ENCODE measurements at places on chromosomes 5 and 9.

DNA sequence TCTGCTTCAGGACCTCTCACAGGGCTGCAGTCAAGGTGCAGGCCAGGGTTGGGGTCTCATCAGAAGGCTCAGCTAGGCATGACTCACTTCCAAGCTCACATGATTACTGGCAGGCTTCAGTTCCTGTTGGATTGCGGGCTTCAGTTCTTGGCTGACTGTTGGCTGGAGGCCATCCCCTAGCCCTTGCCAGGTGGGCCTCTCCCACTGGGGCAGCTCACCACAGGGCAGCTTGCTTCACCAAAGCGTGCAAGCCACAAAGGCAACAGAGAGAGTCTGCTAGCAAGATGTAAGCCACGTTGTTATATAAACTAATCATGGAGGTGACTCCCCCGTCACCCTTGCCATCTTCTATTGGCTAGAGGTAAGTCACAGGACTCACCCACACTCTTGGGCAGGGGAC, 14.4 kb downstream of the CPLX2 start:
- DNase-seq: no peak

DNA sequence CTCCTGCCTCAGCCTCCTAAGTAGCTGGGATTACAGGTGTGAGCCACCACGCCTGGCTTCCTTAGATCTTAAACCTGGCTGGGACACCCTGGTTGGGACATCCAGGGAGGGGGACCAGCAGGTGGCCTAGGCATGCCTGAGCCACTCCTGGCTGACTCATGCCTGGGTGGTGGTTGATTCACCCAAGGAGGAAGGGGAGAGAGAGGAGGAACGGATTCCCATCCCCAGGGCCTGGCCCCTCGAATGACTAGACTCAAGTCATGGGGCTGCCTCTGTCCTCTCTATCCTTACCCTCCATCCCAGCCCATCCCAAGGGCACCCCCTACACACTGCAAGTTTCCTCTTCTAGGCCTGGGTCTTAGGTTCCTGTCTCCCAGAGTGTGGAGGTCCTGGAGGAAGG, 12.7 kb downstream of the EEIG1 start:
- peak; percentile 42 for DNase-seq

DNA sequence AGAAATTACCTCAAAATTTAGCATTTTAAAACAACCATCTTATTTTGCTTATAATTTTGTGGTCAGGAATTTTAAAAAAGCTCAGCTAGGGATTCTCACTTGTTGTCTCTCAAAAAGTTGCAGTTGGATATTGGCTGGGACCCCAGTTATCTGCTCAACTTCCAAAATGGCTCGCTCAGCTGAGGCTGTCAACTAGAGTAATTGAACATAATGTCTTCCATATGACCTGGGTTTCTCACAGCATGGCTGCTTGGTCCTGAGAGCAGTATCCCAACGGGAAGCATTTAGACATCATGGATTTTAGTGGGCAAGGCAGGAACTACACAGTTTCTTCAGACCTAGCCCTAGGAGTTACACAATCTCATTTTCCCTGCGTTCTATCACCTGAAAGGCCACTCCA, 63.6 kb upstream of the SPEF2 start:
- no peak for DNase-seq

DNA sequence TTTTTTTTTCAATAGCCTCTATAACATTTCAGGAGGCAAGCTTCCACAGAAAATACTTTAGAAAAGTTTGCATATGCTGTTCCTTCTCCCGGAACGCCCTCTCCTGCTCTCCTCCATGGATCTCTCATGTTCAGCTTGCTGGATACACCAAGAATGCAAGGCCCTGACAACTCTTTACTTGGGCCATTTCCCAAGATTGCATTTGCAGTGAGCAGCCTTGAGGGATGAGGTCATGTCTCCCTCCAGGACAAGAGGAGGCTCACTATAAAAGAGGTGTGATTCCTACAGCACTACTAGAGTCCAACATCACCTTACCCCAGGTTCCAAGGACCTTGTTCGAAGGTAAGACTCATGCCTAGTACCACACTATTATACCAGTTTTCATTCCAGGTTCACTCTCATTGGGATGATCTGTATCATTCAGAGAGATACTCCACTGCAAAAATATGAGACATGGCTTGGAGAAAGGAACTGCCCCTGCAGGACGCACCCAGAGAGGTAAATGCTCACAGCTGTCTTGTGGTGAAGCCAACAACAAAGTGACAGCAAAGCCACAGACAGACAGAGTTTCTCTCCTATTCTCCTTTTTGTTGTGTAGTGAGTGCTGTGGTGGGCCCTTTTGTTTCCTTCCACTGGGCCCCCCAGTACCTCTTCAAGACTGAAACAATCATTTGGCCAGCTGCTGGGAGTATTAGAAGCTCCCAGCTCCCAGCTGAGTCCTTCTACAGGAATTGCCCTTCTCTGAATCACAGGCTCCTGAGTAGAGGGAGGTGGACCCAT, 151.7 kb upstream of the ZNF366 start:
- DNase-seq: no peak

DNA sequence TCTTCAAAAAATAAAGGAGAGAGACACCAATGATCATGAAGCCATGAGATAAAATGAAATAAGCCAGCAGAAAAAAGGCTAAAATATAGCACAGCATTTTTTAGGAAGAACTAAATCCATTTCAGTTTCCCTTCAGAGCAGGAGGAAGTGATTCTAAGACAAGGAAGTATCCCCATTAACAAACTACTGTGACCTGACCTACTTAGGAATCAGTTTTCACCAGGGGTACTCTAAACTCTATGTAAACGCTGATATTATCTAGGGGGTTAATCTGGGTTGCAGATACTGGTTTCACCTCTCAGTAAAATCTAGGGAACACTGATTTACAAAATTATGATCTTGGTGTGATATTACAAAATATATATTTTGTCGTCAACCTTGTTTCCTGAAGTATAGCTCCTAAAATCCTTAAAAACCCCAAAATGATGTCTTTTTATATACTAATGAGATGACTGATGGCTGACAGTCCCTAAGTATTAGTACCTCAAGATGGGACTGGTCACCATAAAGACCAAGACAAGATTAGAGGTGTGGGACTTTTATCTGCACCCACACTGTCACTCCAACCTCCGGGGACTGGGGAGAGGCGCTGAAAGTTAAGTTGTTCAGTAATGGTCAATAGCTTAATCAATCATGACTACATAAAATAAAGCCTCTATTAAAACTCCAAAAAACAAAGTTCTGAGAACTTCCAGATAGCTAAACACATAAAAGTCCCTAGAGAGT, 2.9 kb upstream of the FNBP1 start:
- no peak for DNase-seq

- DNase-seq: peak; percentile 95
Measured at GRCh38 chr9:15155826-15156225, 151.2 kb downstream of the TTC39B start.

- DNase-seq: no peak
Measured at GRCh38 chr9:27369591-27369990, 72.6 kb upstream of the EQTN start.

GRCh38 chr5:31415009-31415923, 116.6 kb downstream of the DROSHA start:
- DNase-seq: no peak

GRCh38 chr5:88489364-88489763, 220.7 kb upstream of the TMEM161B start:
- DNase-seq: no peak

DNA sequence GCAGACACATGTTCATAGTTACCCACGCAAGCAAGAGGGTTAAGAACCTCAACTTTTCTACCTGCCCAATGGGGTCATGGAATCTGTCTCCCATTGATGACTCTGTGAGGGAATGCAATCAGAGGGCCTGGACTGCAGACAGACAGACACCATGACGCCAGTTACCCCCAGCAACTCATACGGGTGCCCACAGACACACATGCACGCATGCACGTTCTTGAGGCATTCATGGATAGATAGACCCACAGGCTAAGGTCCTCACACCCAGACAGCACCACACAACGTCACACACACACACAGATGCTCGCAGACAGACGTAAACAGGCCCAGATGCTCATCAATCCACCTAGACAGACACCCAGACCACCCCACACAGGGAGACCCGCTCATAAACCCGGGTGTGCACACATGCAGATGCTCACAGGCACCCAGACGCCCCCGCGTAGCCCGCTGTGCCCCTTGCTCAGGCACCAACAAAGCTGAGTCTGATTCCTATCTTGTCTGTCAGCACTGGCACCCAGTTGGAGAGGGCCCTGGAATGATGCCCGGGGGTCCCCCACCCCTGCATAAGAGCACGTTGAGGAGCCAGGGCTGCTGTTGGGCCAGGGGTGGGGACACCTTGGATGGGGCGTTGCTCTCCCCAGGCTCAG, 23.6 kb downstream of the LHX2 start:
- no peak for DNase-seq

DNA sequence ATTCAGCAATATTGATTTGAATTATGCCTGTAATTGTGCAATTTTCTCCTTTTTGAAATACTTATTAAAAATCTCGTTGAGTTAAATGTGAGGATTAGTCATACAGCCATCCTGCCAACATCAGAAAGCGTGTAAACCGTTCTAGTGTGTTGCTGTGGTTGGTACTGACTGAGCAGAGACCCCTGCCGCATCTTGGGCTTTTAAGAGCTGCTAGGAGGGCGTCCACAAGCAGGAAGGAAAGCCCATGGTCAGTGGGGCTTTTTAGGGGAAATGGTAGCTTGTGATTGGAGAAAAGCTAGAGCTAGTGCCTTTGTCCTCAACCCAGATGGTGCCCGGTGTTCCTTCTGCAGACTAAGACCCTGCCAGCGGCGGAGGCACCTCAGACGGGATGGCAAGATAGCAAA, 1.3 kb downstream of the SDHA start:
- DNase-seq: no peak

DNA sequence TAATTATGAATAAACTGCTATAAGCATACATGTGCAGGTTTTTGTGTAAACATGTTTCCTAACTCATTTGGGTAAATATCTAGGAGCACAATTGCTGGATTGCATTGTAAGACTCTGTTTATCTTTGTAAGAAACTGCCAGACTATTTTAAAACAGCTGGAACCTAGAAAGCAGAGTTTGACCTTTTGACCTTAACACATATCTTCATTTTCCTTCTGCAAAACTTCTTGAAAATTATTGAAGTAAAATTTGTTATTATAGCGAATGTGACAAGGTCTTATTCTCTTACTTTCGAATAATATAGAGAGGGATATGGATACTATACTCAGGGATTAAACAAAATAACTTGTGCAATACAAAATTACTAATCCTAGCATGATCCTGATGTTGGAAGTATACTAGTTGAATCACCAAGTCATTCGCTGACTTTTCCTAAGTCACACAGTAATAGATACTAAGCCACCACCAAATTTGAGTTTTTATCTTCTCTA, 3.2 kb upstream of the ANXA1 start:
- no peak for DNase-seq

DNA sequence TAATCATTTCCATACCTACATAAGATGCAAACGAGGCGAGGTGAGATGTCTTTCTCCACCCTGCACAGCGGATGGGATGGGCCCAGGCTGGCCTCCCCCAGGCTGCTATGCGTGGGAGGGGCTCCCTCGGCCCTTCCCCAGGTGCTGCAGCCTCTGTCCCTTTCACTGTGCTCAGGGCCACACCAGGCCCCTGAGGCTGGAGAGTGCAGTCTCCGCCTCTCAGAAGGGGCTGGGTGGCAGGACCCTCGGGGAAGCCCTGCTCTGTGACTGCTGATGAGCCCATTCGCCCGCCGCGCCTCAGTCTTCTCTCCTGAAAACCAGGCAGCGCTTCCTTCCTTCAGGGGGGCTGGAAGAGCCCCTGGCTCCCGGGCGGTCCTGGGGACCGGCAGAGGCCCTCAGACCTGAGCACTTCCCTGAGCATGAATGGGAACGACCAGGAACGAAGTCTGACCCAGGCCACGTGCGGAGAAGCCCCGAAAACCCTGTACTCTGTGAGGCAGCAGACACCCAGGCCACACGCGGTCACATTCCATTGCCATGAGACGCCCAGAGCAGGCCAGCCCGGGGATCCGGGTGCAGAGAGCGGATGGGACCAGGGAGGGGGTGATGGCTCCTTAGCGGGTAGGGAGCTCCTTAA, 21.9 kb upstream of the NOTCH1 start:
- DNase-seq: peak; percentile 66
